Stimulated activated CD8-positive, alpha-beta memory T cell treated with anti-CD3 and anti-CD28 coated beads, Interleukin-2, amount 100 ng/mL, for 48 hours (primary cell): ENCODE measurements at places on chromosomes 6 and 20.
A peak's percentile ranks its signal among the peaks of the same experiment; 100 is the strongest.

DNA sequence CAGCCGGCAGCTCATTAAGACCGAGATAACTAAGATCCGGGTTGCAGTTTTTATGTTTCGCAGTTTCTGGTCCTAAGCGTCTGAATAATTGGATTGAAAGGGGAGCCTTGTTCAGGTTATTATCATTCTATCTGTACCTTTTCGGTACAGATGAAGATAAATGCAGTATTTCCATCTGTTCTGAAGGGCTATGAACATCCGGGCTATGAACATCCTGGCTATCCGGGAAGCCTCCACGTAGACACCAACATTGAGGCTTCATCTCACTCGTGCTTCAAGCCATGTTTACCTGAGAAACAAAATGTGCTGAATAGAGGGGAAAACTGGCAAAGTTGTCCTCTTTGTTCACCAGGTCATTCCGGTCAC is 399 bp upstream of the REPS1 start:
- no peak for DNase-seq

DNA sequence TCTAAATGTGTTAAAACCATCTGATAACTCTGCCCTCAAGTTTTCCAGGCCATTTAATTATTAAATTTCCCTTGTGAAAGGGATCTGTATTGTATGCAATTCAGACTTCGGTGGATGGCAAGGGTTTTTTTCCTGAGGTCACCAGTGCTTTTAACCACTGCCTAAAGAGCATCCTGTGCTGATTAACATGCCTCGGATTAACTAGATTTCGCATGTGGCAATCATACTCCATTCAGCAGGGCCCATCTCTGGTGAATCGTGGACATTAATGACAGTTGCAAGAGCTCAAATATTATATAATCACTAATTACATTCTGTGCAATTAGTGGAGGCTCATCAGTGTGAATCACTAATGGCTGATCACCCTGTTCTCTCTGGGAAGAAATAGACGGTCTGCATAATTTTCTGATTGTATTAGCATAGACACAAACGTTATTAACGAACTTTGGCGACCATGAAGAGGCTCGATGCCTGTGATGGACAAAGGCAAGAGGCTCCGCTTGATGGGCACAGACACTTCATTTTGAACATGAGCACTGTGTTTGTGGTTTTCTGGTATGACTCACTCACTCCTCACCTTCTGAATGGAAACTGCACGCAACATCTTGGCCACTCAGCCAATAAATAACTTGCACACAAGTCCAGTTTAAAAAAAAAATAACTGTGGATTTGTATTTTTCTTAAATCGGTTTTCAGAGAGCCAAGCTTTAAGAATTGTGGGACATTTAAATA is 31.4 kb downstream of the LINC00237 start:
- DNase-seq, result no peak

DNA sequence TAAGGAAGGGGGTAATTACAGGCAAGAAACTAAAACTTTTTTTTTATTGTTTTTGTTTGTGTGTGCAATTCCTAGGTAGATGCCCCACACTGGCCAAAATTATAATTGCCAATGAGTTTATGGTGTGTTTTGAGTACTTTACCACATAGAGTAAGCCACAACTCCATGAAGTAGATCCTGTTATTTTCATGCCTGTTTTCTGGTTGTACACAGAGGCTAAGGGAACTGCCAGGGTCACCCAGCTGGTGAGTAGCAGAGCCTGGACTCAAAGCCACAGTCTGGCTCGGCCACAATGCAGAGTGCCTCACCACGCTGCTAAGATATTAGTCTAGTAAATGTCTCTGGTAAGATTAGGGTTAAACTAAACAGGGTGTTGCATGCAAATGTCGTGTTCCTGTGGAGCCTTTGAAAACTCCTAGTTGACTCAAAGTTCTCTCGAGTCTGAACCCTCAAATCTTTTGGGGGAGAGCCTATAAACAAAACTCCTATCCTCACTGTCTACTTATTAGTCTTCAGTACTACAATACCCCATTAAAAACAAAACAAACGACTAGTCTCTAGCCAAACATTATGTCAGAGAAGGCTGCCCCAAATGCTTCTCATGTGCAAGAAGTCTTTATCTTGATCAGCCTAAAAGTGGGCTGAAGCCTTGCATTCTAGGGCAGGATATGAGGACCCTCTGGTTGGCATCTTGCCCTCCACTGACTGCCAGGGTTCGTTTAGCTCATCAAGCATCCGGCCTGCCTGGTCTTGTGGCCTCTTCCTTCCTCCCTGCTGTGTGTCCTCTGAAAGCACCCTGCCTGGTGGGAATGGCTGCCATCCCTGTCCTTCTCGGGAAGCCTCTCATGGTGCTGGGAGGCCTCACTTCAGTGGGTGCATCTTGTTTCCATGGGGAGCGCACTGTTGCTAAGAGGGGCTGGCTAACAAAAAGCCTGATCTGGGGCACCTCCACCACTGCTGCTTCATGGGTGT is 4.2 kb downstream of the DUSP22 start:
- no peak for DNase-seq

- DNase-seq, result no peak
These were observed 9.4 kb downstream of the STX11 start for GRCh38 chr6:144159742-144160141.

- DNase-seq, result peak; percentile 3
These were observed 86.3 kb downstream of the CHMP4B start for GRCh38 chr20:33897313-33897912.

DNA sequence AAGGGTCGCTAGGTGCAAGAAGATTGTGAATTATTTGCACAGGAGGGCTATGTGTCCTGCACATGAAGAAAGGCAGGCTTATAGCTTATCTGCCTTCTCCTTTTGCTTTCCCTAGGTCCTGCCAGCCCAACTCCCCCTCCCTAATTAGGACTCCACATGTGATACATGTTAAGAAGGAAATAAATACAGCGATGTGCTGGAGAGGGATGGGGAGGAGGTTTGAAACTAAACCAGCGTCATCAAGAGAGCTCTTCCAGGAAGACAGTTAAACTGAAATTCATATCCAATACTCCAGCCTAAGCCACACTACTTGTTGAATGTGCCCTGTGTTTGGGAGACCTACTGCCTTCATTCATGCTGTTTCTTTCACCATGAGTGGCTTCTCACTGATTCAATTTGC is 34.9 kb upstream of the UTRN start:
- DNase-seq, result no peak

DNA sequence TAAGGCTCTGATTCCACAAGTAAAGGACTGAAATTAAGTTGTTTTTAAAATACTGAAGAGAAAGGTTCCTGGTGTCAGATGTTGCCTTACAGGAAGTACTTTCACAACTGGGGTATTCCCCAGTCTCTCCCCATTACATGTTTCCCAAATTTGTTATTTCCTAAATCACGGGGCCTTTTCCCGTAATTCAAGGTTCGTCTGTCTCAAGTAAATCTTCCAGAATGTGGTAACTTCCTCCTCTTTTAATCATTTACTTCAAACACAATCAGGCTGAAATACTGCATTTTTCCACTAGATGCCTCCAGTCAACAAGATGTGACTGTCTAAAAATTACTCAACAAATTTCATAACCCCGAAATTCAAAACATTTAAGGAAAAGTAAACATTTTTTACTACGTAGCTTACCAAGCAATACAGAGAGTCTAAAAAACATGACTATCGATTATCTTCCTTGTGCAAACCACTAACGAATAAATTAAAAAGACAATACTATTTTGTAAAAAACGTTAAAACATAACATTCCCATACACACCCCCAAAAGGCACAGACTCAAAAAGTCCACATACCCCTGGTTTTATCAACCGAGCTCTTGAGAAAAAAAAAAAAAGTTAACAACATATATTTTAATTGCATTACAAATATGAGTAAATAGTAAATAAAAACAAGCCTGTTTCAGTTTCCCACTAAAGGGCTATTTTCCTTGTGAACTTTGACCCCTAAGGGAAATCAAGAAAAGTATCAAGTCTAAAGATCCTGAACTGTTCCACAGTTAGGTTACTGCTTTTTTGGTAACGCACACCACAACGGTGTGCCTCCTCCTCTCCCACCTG is 1.7 kb downstream of the SOD2 start:
- DNase-seq, result no peak

- no peak for DNase-seq
These were observed 55.3 kb downstream of the CDH26 start for GRCh38 chr20:60013296-60014139.

DNA sequence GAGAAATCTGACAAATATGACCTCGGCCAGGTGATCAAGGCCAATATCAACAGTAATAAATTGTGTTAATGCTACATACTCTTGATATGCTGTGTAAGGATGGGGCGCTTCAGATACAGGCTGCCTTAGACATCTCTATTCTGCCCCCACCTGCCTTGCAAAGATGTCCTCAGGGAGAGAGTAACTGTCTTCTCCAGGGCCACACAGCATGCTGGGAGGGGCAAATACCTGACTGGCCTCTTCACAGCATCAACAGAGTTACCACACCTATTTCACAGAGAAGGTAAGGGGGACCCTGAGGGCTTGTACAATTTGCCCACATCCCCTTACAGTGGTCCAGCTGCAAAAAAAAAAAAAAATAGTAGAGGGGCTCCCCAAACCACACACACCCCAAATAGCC is 17.2 kb upstream of the KIAA1755 start:
- no peak for DNase-seq

GRCh38 chr20:44065401-44066340 is 121.3 kb downstream of the JPH2 start:
- no peak for DNase-seq

DNA sequence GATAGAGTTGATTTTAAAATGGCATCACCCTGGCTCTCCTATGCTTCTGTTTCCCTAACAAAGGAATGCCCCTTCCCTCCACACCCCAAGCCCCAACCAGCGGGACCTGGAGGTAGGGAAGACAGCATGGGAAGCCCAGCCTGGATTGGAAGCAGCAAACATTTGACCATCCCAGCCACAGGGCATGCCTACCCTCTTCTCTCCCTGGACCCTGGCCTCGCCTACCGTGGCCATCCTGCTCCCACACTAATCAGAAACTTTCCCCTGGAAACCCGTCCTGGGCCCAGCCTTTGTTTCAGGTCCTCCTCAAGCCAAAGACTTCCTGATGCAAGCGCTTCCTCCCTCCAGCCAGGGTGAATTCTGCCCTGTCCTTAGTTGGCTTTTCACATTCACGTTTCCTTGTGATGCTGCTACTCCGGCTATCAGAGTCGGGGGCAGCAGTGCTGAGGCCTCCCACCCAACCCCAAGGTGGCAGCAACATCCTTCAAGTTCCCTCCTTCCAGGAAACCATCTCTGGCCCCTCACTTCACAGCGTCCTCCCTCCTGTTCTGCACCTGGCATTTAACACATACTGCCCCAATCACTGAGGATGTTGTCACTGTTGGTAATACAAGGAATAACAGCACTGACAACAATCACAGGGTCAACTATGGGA is 18.2 kb upstream of the ANGPT4 start:
- DNase-seq, result no peak

GRCh38 chr20:49313283-49313682 is 35.4 kb upstream of the ZNFX1 start:
- no peak for DNase-seq

DNA sequence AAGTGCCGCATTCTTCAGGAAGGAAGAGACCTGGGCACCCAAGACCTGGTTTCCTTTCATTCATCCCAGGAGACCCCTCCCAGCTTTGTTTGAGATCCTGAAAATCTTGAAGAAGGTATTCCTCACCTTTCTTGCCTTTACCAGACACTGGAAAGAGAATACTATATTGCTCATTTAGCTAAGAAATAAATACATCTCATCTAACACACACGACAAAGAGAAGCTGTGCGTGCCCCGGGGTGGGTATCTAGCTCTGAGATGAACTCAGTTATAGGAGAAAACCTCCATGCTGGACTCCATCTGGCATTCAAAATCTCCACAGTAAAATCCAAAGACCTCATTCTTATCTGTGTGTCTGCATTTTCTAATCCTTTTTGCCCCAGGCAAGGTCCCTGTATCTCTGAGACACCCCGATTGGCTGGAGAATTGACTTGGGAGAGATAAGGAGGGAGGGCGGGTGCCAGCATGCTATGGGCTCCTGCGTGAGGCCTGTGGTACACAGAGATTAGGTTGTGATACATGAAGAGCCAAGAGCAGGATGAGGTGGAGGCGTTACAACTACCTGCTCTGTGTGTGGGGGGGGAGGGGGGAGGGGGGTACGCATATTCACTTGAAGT is 4.8 kb downstream of the MUC21 start:
- no peak for DNase-seq

DNA sequence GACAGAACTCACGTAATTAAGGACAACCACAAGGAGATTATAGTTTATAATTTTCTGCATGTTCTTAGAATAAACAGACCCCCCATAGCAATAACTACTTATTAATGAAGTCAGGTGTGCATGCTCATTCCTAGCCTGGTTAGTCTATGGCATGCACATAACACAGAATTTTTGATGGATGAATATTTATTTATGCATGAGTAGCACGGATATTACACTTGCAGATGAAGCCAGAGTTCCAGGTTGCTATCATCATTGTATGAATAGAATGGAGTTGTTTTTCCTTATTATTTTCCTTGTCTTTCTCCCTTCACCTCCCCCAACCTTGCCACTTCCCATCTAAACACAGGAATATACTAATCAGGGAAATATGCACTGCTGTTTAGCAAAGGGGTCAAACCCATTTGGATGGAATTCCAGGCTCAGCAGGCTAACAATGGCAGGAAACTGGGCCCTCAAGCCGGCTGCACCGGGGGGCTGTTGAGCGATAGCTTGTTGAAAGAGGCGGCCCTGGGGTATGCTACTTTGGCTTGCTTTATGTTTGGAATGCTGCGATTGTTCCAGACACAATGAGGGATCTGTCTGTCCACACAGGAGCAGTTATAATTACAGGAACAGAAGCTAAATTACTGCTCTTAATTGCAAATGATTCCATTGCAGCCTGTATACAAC is 112.6 kb downstream of the TMEM170B start:
- no peak for DNase-seq

DNA sequence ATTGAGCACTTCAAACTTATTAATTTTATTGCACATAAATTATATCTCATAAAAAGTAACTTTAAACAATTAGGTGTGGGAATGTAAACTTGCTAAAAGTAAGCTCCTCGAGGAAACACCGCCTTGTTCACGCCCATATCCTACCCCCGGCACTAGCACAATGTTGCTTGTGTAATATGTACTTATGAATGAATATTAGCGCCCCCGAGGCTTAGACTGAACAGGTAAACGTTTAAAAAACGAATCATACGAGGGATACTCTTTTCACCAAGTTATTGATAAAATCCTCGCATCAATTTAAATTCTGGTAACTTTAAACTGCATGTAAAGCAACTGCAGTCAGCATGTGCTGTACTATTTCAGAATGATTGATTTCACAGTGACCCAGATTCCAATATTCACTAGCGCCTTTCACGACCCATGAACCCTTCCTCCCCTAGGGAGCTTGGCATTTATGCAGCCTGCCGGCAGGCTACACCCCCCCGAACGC is 637 bp downstream of the TFB1M start:
- no peak for DNase-seq

- DNase-seq, result no peak
These were observed 16.8 kb upstream of the RBM38 start for GRCh38 chr20:57374343-57374930.

DNA sequence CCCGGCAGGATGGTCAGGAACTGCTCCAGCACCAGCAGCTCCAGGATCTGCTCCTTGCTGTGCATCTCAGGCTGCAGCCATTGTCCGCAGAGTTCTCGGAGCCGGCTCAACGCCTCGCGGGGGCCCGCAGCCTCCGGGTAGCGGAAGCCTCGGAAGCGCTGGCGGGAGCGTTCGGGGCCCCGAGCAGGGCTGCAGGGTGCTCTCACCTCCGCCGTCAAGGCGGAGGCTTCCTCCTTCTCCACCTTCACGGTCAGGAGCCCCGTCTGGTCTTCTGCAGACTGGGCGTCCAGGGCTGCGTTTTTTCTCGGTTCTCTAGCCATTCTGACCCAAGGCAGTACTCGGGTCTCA is 434 bp downstream of the ZKSCAN4 start:
- DNase-seq, result peak; percentile 14

GRCh38 chr6:47701363-47701762 is 3.0 kb downstream of the ADGRF4 start:
- no peak for DNase-seq
